ENCODE measurements at places on chromosomes 2 and 18. TPM values are rescaled to one million over a fixed set of nuclear protein-coding genes. Genes with fewer than 3 reads are reported as not detected.

GRCh38 chr2:226124548-226125011 lies 675.0 kb downstream of the IRS1 start:
- DNase-seq = no peak

DNA sequence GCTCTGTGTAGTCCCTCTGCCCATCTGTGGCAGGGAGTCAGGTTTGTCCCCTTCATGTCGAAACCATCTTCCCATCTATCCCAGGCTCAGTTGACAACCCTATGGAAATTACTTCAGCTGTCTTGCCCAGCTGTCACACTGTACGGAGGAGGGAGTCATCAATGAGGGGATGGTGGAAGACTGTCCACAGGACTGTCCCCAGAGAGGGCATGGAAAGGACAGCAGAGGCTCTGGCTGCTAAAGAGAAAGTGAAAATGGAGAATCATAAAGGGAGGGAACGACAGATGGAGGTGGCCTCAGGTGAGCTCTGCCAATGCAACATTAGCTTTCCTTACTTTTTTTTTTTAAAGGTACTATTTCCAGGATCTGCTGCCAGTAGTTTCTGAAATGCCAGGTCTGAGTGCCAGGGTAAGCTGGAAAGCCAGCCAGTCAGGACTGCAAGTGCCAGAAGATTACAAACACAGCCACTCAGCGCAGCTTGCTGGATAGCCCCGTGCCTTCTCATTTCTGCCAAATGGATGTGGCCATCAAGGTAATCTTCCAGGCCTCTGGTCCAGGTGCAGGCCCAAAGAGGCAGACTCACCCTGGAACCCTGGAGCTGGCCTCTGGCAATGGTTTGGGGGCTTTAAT lies 192.8 kb downstream of the AGPS start:
- DNase-seq = no peak

DNA sequence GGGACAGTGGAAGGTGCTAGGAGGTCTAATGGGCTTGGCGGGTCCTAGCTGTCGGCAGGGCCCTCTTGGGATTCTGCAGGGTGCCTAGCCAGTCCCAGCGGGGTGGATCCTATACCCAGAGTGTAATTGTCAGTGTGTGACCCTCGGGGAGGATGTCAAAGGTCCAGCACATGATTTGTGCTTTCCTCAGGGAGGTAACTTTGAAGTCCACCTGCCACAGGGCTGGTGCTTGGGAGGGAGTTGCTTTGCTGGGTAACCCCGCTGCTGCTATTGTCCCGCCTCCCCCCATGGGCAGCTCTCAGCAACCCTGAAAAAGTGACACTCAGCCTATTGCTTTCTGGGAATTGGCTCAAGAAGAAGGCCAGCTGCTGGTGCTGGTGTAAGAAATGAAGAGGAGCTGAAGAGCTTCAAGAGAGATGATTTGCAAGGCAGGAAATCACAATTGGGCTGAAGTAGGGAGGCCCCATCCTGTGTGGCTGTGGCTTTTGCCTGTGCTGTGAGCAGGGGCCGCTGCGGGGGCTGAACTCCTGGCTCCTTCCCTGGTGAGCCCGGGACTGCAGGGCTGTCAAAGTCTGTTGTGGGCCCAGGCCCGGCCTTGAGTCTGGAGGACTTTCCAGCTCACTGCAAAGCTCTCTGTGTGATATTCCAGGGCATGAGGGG lies 36.4 kb downstream of the EMILIN2 start:
- no peak for DNase-seq

- DNase-seq = no peak
These were observed 62.8 kb downstream of the NBEAL1 start for GRCh38 chr2:203077451-203077850.

DSG1 gene
- 0.02 TPM for total RNA-seq

ACTG2 gene
- total RNA-seq = not detected

Data from H4 (cell line).